Activated CD8-positive, alpha-beta T cell treated with anti-CD3 and anti-CD28 coated beads for 36 hours (primary cell): ENCODE measurements at places on chromosomes 6 and 20. TPM values are rescaled to one million over a fixed set of nuclear protein-coding genes. Genes with fewer than 3 reads are reported as not detected.

Gene SLC17A4
- not detected for total RNA-seq

Gene RFX6
- total RNA-seq: not detected

Gene HS3ST5
- total RNA-seq: not detected

Gene PI16
- not detected for total RNA-seq

Gene MYH7B
- total RNA-seq: 0.22 TPM

Gene POU3F2
- total RNA-seq: not detected

Gene SNAP25
- not detected for total RNA-seq

Gene PNPLA1
- not detected for total RNA-seq

Gene SRSF3
- total RNA-seq: 404 TPM

Gene EDEM2
- 16.0 TPM for total RNA-seq

- H3K27me3 ChIP-seq: peaks cover 31% of the 10 kb centered on the region
- H3K4me1 ChIP-seq: peaks cover 2% of the 10 kb centered on the region
- no peaks in the 10 kb centered on the region for H3K36me3 ChIP-seq
- no peak for DNase-seq
Measured at GRCh38 chr6:139588076-139588639, 213.7 kb upstream of the CITED2 start.

DNA sequence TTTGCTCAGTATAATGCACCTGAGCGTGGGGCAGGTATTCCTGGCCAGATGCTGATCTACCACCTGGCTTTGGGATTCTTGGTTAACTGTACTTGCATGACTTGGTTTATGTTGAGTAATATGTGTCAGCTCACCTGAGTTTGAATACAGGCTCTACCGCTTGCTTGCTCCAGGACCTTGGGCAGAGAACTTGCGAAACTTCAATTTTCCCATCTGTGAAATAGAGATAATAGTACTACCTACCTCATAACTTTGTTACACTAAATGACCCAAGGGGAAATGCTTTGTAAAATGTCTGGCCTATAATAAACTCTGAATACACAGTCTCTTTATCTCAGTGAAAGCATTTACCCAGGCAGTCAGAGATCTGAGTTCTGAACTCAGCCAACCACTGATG is 51.8 kb downstream of the SCAND1 start:
- H3K27ac ChIP-seq: no peak overlapping the region
- no peak for DNase-seq
- no peak overlapping the region for H3K4me3 ChIP-seq
- H3K4me1 ChIP-seq: peaks cover 7% of the 10 kb centered on the region
- H3K27me3 ChIP-seq: no peaks in the 10 kb centered on the region
- H3K36me3 ChIP-seq: peaks cover 23% of the 10 kb centered on the region

GRCh38 chr6:155077331-155077730 is 82.2 kb downstream of the TIAM2 start:
- no peak overlapping the region for H3K4me3 ChIP-seq
- H3K4me1 ChIP-seq: peaks cover 17% of the 10 kb centered on the region
- no peak overlapping the region for H3K27ac ChIP-seq
- DNase-seq: no peak
- H3K27me3 ChIP-seq: peaks cover 10% of the 10 kb centered on the region

DNA sequence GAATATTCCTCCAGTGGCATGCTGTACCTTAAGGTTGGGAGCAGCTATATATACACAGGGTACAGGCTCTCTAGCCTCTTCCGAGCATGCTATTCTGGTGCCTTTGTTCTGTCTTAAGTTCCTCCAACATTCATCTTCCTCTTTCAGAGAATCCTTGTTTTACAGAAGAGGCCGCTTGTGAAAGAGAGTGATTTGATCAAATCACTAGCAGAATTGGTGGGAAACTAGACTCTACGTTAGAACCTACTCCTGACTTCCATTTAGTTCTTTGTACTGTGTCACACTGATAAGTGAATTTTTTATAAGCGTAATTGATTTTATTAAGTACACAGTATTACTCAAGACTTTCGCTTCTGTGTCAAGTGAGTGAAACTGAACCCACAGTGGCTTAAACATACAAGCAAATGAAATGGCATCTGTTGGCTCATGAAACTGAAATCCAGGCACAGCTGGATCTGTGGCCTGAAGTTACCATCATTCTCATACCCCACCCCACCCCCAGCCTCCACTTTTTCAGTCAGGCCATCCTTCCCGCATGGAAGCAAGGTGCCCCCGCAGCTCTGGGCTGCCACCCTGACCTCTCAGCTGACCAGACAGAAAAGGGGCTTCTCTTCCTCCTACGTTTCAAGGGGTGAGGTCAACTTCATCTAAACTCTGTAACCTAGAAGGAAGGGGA is 102.3 kb downstream of the RPP40 start:
- peaks cover 16% of the 10 kb centered on the region for H3K4me1 ChIP-seq
- peaks cover 27% of the 10 kb centered on the region for H3K36me3 ChIP-seq
- no peak overlapping the region for H3K27ac ChIP-seq
- no peak for DNase-seq
- no peaks in the 10 kb centered on the region for H3K27me3 ChIP-seq

- H3K27ac ChIP-seq: no peak overlapping the region
- H3K4me3 ChIP-seq: no peak overlapping the region
- H3K27me3 ChIP-seq: peaks cover 1% of the 10 kb centered on the region
- no peaks in the 10 kb centered on the region for H3K36me3 ChIP-seq
- H3K4me1 ChIP-seq: peaks cover 11% of the 10 kb centered on the region
- peak; percentile 82 for DNase-seq
Measured at GRCh38 chr6:148144917-148145521, 197.6 kb upstream of the SASH1 start.

GRCh38 chr6:5869676-5870075 is 137.0 kb downstream of the NRN1 start:
- H3K4me3 ChIP-seq: no peak overlapping the region
- peaks cover 51% of the 10 kb centered on the region for H3K4me1 ChIP-seq
- no peak for DNase-seq
- H3K36me3 ChIP-seq: peaks cover 13% of the 10 kb centered on the region

DNA sequence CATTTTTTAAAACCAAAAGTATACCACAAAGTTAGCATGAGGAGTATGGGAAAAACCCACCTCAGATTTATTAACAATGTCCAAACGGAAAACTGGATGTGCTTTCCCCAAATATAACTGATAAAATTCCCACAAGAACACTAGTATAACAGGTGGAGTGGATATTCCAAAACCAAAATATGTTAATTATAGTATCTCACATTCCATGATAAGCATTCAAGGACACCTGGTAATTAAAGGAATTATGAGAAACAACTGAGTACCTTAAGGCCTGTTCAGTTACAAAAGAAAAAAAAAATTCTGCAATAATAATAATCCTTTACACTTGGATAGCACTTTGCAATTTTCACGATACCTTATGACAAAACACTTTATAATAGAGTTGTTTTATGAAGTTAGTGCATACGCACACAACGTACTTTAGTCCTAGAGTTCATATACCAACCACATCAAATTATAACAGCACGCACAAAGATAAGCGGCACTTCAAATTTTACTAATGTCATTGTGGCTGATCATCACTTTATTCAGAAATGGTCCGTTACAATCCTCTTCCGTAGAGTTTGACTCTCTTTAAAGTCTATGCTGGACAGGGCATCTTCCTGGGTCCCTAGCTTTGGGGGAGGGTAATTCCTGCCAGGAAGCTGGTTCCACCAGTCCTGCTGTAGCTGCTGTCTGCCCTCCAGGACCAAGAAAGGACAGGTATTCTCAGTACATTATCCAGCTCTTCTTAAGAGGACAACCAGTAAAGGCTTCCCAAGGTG is 1.7 kb downstream of the CDK19 start:
- H3K4me1 ChIP-seq: peaks cover 21% of the 10 kb centered on the region
- DNase-seq: no peak
- H3K27ac ChIP-seq: peak overlapping the region; percentile 85
- H3K4me3 ChIP-seq: peak overlapping the region; percentile 99
- H3K36me3 ChIP-seq: peaks cover 1% of the 10 kb centered on the region

DNA sequence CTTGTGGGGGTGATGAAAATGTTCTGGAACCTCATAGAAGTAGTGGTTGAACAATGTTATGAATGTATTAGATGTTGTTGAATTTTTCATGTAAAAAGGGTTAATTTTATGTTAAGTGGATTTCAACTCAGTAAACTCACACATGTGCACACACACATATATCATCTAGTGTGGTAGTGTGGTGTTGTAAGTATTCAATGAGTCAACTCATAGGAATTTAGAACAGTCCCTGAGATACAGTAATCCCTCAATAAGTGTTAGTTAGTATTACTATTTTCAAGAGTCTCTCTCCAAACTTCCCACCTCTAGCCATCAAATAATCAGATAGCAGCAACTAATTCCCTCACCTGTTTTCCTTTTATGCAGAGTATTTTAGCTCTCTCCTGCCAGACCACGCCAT is 563.1 kb upstream of the JARID2 start:
- no peak overlapping the region for H3K27ac ChIP-seq
- no peak overlapping the region for H3K4me3 ChIP-seq
- no peaks in the 10 kb centered on the region for H3K36me3 ChIP-seq
- no peaks in the 10 kb centered on the region for H3K4me1 ChIP-seq
- H3K27me3 ChIP-seq: no peaks in the 10 kb centered on the region

GRCh38 chr20:31894980-31895675 is 24.7 kb downstream of the TTLL9 start:
- H3K27me3 ChIP-seq: peaks cover 7% of the 10 kb centered on the region
- no peaks in the 10 kb centered on the region for H3K4me1 ChIP-seq
- peak; percentile 26 for DNase-seq
- no peak overlapping the region for H3K4me3 ChIP-seq
- H3K27ac ChIP-seq: no peak overlapping the region

- H3K27ac ChIP-seq: no peak overlapping the region
- H3K27me3 ChIP-seq: no peaks in the 10 kb centered on the region
- H3K36me3 ChIP-seq: peaks cover 14% of the 10 kb centered on the region
- H3K4me3 ChIP-seq: no peak overlapping the region
Measured at GRCh38 chr20:25284131-25284601, 36.3 kb downstream of the PYGB start.

DNA sequence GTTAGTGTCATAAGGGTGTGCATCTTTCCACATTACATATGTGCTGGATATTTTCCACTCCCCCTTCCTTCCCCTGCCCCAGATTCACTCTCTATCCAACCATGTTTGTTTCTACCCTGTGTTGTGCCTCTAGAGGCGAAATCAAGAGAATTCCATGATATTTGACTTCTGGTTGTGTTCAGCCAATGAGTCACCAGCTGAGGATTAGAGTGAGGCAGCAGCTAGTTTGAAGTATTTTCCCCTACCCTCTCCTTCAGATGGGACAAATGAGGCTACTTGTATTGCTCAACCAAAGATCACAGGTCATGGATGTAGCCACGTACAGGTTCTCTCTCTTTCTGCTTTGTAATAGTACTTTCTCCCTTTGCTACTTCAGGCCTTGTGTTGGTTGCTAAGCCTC is 24.5 kb upstream of the OR2J2 start:
- DNase-seq: no peak
- no peaks in the 10 kb centered on the region for H3K36me3 ChIP-seq
- H3K27me3 ChIP-seq: peaks cover 16% of the 10 kb centered on the region
- H3K27ac ChIP-seq: no peak overlapping the region

- H3K4me3 ChIP-seq: no peak overlapping the region
- peaks cover 16% of the 10 kb centered on the region for H3K27me3 ChIP-seq
- no peaks in the 10 kb centered on the region for H3K36me3 ChIP-seq
Measured at GRCh38 chr6:87945181-87945580, 102.5 kb upstream of the SPACA1 start.
